Esophagus squamous epithelium (tissue), 5 donors: ENCODE measurements at places on chromosomes 2 and 18.

- DNase-seq = no peak
Observed at GRCh38 chr2:32061973-32062861, 1.1 kb upstream of the SPAST start.

- DNase-seq = no peak
Observed at GRCh38 chr2:112920923-112921532, 10.1 kb downstream of the IL37 start.

DNA sequence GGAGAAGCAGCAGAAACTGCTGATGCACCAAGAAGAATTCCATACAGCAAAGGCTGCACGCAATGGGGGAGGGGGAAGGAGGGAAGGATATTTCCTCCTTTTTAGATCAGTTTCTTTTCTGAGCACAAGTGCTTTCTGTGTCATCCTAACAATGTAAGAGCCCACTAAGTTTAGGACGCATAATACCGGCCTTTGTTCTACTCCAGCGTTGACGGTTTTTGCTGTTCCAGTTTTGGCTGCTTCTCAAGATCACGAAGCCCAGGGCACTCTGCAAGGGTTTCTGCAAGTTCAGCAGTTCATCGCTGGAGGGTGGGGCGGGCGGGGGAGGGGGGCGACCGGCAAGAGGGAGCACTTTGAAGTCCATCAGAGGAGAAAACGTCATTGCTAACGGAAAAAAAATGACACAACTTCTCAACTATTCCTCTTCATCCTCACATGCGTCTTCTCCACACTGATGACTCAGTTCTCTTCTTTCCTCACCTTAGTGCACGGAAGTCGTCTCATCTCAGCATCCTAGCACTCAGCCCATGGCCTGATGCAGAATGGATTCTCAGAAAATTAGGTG is 8.7 kb downstream of the FAM178B start:
- DNase-seq = no peak

- DNase-seq = no peak
Observed at GRCh38 chr2:224520064-224520463, 65.1 kb downstream of the CUL3 start.

GRCh38 chr2:134335601-134336000 is 81.7 kb downstream of the MGAT5 start:
- DNase-seq = no peak

DNA sequence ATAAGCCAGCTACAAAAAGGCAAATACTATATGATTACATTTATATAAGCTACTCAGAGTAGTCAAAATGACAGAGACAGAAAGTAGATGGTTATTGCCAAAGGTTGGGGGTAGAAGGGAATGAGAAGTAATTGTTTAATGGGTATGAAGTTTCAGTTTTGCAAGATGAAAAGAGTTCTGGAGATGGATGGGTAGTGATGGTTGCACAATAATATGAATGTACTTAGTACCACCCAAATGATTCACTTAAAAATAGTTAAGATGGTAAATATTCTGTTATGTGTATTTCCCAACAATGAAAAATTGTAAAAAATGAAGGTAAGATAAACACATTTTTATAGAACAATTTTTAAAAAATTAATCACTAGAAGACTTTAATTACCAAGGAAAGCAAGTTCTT is 448.4 kb downstream of the ADCYAP1 start:
- no peak for DNase-seq

DNA sequence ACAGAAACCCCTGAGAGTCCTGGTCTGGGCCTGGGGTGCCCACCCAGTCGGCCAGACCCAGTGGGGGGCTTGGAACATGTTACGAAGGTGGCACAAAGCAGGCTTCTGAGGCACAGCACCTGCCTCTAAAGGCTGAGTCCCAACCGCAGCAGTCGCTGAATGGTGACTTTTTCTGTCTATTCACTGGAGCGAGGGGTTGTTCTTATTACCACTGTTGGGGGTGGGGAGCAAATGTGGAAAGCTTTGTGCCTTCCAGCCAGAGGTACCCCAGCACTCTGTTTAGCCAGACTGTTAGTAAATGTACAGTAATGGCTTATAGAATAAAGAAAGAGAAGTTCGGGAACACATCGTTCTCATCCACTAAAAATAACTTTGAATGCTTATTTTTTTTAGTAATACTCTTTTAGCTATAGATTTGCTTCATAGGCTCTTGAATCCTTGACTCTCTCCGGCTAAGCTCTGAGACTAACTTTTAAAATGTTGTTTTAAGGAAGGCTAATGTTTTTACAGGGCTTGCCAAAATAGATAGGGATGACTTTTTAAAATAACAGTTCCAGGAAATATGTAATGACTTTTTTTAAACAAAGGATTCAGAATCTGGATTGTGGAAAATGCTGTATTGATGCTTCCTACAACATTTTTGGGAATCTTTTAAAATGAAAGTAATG is 23.4 kb upstream of the PTPN2 start:
- DNase-seq = no peak

DNA sequence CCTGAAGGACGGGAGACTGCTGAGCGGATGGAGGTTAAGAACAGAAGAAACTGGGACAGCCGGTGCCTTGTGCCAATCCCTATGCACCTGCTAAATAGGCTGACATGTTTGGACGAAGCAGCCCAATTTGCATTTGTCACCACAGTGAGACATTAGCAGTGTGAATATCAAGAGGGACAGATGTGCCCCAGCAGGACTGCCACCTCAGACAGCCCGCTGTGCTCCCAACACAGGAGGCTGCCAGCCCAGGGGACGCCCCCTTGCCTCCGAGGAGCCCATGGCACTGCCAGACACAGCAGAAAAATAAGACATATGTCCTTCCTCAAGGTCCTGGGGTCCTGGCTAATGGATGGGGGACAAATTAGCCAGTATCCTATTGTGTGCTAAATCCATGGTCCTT is 306.7 kb upstream of the POU3F3 start:
- no peak for DNase-seq

DNA sequence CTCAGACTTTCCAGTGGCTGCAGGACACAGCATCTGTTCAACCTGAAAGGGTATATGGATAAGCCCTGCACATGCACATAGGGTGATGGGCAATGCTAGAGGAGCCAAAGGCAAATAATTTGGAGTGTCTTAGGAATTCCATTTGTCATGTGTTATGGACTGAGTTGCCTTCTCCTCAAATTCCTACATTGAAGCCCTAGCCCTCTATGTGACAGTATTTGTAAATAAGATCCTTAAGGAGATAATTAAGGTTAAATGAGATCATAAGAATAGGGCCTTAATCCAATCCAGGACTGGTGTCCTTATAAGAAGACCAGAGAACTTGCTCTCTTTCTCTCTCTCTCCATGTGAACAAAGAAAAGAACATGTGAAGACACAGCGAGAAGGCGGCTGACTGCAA is 42.9 kb upstream of the CREG2 start:
- DNase-seq = no peak

DNA sequence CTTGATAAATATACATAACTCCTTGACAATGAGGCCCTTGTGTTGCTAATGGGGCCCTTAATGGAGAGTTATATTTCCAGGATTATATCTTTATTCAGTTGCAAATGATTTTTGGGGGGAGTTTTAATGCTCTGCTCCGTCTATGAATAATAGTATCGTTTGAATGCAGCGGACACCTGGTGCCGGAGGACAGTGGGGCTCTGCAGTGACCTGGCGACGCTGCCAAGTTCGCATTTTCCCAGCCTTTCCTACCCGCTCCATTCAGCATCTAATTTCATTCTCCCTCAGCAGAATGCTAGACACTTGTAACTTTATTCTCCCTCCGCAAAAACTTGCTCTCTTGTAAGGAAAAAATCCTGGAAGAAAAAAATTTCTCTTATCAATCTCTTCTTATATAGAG is 257.6 kb upstream of the SALL3 start:
- no peak for DNase-seq

DNA sequence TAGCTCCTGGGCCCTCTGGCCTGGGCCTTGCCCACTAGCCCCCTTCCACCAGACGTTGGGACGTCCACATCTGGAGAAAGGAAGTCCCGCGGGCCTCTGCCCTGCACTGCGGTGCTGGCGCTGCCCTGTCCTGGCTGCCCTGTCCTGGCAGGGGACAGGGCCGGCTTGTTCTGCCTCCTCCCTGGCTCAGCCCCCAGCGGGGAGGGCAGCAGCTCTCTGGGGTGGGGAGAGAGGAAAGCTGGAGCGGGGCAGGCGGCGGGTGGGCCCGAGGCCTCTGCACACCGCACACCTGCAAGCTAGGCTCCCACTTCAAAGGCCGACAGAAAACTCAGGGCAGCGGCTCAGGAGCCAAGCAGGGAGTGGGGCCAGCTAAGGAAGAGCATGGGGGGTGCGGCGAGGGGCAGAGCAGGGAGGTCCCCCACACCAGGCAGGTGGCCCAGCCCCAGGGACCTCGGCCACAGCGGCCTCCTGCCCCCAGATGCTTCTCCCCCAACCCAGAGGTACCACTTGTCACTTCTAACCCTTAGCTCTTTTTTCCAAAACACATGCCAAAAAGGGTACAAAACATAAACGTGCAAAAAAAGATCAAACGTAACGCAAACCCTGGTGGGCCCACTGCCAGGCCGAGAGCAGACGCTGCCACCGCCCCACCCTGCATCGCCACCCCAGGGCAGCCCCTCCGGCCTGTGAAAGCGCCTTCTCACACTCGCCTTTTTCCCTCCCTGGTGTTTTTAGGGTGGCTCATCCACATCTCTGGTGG is 13.5 kb downstream of the SNED1 start:
- DNase-seq = no peak

DNA sequence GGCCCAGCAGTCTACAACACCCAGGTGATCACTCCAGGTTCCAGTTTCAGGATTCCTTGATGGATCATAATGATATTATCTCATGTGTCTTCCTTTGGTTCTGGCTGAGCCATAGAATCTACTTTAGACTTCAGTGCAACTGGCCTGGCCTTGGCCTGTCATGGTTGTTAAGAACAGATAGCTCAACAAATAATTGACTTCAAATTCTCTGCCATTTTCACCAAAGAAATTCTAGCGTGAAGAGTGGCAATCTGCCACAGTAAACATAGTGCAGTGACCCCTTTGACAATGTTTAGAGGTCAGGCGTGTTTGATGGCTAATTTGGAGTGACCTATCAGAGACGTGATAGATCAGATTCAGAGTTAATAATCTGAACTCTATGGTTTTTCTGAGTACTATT is 50.2 kb upstream of the ZNF385B start:
- DNase-seq = no peak

DNA sequence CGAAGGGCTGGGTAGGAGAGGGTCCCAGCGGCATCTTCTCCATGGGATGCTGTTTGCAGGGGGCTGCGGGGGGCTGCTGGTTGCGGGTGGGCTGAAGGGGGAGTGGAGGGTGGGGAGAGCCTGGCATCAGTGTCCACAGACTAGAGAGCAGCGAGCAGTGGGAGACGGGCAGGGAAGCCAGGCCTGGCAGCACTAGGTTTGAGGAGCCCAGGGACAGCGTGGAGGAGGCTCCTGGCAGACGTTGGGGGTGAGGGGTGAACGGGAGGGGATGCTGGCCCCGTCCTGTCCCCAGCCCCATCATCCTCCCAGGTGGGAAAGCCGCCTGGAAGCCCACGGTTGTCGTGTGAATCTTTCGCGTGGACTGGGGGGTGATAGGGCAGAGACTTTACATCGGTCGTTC is 48.2 kb upstream of the TFCP2L1 start:
- DNase-seq = no peak

- DNase-seq = no peak
Observed at GRCh38 chr2:214542295-214542694, 131.4 kb downstream of the VWC2L start.

DNA sequence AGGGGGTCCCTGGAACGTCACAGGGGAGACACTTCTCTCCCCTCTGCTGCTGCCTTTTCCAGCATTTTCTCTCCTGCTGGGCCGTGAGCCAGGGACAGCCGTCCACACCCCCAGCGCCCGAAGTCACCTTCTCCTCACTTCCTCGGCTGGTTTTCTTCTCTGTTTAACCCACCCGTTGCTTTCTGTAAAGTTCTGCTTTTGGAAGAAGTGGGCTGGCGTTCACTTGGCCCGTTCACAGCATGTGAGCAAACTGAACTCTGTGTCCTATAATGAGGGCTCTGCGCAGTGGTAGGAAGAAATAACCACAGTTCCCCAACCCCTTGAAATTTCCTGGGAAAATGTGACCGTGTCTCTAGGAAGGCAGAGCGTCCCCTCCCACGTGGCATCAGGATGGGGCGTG is 187.0 kb upstream of the HDAC4 start:
- no peak for DNase-seq

DNA sequence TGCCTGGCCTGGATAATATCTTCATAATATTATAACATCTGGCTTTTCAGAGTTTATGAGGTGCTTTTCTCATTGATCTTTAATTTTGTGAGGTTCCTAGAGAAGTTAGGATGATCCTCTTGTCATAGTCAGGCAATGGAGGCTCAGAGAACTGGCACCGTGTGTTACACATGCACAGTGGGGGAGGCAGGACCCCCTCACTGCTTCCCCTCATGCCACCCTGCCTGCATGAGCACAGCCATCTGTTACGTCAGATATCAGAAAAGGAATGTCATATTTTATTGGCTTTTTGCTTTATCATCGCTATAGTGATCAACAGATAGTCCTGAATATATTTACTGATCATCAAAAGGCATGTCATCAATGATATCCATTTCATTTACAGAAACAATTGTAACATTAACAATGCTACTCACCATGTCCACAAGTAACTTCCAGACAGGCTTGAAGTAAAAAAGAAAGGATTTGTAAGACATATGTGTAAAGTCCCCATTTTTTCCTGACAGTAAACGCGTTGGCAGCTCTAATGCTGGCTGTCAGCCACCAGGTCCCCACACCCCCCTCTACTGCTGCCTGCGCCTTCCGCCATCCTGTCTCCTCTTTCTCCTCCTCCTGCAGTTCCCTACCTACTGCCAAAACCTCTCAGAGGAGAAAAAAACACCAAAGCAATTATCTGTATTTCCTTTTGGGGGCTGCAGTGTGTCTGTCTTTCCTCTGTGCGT is 18.8 kb downstream of the ENOSF1 start:
- no peak for DNase-seq
